Stomach (tissue), 19 donors: ENCODE measurements at places on chromosomes 12 and 14. TPM values are rescaled to one million over a fixed set of nuclear protein-coding genes. Genes with fewer than 3 reads are reported as not detected.

Gene BATF
- polyA plus RNA-seq, result 17.7 TPM

Gene IL26
- polyA plus RNA-seq, result not detected

Gene DTX1
- polyA plus RNA-seq, result 1.5 TPM

Gene PTGES3
- 97.7 TPM for polyA plus RNA-seq

DNA sequence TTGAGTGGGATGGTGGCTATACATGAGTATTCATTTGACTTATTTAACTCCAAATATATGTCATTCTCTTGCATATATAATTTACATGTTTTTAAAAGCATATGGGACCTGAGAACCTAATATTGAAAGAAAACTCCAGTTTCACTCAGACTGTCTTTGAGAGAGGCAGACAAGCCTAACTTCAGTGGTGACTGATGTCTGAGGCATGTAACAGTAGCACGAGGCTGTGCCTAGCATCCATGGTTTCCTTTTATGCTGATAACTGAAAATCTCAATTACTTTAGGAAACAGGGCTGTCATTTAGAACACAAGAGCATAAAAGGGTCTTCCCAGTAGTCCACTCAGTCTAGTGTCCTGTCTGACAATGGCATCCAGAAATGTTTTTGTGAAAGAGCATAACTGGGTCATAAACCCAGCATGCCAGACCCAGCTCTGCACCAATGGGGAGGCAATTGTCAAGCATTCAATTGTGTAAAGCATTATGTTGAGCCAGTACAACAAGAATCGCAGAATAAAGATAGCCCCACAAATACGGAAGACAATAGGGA is 24.3 kb downstream of the MAPK1IP1L start:
- H3K4me1 ChIP-seq, result peaks cover 45% of the 10 kb centered on the region
- H3K4me3 ChIP-seq, result no peak overlapping the region
- no peaks in the 10 kb centered on the region for H3K36me3 ChIP-seq
- no peak for DNase-seq
- no peak overlapping the region for H3K27ac ChIP-seq

DNA sequence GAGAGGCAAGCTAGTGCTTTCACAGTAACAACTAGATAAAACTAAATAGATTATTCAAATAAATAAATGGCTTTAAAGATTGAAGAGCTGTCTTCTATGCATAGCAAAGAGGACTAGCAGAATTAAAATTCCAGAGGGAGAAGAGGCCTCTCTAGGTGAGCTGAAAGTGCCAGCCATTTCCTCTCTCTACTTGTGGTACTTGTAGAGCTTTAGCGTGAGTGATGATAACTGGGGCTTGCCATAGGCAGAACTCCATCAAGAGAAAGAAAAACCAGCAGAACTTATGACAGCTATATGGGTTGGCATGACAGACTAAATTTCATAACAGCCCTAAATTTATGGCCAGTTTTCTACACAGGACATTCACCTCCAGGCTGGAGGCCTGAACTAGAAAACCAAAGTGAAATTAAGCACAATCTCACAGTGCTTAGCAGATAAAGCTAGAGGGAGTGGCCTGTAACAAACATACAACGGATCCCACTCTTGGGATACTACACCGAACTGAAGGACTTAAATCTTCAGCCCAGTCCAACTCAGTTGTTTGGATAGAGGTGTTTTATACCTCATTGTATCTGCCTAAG is 11.0 kb downstream of the SPTLC2 start:
- H3K36me3 ChIP-seq, result no peaks in the 10 kb centered on the region
- no peaks in the 10 kb centered on the region for H3K27me3 ChIP-seq
- H3K27ac ChIP-seq, result no peak overlapping the region
- H3K4me1 ChIP-seq, result peaks cover 35% of the 10 kb centered on the region

DNA sequence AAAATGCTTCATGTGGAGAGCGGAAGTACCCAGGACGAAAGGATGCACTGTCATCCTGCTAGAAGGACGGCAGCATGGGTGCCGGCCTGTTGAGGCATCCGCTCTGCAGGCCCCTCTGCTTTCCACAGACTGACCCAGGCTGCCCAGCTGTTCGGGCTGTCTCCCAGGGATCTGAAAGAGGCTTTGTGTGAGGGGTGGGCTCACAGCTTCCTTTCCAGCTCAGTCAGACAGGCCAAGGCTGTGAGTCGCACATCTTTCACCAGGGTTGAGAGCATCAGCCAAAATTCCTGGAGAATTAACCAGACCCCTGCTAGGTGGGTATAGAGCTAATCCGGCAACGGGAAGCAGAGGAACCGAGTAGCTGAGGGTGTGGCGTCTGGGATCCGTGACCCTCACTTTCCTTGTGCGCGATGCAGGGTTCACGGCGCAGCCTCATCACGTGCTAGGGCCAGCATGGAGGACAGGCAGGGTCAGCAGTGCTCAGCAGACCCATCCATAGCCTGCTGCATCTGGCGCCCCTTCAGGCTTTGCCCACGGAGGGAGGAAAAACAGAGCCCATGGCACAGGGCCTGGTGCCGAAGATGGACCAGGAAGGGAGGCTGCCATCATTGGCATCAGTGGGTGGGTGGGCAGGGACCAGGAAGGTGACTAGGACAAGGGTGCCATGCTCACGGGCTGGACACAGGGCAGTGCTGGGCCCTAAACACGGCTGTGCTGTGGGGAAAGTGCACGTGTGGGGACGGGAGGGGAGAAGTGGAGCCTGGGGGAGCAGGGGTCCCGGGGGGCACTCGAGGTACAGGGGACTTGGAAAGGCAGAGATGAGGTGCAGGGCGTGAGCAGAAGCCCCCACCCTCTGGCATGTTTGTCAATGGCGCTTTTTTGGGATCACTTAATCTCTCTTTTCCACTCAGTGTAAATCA is 9.2 kb upstream of the SIVA1 start:
- H3K4me3 ChIP-seq, result no peak overlapping the region
- DNase-seq, result no peak
- peaks cover 34% of the 10 kb centered on the region for H3K4me1 ChIP-seq
- no peak overlapping the region for H3K27ac ChIP-seq
- H3K27me3 ChIP-seq, result no peaks in the 10 kb centered on the region
